Cardiac septum (tissue), 1 donor: ENCODE measurements at places on chromosomes 1 and 21. TPM values are rescaled to one million over a fixed set of nuclear protein-coding genes. Genes with fewer than 3 reads are reported as not detected.
A peak's percentile ranks its signal among the peaks of the same experiment; 100 is the strongest.

SHISAL2A gene
- total RNA-seq = not detected

DNA sequence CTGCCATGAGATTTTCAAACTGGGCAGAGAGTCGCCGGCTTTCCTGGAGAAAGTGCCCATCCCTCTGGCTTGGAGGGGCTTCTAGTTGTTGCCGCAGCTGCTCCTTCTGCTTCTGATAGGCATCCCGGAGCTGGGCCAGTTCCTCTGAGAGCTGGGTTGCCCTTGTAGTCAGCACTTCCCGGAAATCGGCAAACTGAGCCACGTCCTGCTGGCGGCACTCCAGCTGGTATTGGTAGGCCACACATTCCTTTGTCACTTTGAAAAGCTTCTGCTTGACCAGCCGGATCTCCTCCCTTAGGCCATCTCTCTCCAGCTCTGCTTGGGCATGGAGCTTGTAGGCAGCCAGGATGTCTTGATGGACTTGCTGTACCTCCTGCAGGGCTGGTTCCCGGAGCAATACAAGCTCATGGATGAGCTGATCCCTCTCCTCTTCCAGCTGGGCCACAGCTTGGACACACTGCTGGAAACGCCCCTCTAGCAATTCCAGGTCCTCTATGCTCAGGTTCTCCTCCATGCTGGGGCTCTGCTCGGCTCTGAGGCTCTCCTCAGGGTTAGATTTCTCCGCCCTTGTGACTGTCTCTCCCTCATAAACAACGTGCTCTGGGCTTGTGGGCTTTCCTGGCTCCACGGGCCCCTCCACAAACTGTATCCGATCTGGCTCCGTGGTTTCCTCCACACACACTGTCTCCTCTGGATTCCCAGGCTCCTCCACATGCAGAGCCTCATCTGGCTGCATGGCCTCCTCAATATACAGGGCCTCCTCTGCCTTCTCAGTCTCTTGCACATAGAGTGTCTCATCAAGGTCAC, 7.3 kb downstream of the SYNC start:
- peak; percentile 63 for DNase-seq

DNA sequence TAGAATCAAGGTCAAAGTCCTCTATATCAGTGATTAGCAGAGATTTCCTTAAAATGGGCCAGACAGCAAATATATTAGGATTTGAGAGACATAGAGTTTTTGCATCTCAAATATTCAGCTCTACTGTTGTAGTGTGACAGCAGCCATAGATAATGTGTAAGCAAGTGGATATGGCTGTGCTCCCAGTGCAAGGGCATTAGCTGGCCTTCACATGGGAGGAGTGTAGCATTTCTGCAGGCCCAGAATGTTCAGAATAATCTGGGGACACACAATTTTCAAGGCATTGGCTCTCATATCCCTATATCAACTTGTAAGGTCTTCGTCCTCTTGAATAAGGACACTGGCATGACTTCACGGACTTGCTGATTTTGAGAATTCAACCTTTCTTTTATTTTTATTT, 402.3 kb upstream of the ADAMTS5 start:
- DNase-seq = no peak

LIX1L gene
- total RNA-seq = 25.6 TPM

DNA sequence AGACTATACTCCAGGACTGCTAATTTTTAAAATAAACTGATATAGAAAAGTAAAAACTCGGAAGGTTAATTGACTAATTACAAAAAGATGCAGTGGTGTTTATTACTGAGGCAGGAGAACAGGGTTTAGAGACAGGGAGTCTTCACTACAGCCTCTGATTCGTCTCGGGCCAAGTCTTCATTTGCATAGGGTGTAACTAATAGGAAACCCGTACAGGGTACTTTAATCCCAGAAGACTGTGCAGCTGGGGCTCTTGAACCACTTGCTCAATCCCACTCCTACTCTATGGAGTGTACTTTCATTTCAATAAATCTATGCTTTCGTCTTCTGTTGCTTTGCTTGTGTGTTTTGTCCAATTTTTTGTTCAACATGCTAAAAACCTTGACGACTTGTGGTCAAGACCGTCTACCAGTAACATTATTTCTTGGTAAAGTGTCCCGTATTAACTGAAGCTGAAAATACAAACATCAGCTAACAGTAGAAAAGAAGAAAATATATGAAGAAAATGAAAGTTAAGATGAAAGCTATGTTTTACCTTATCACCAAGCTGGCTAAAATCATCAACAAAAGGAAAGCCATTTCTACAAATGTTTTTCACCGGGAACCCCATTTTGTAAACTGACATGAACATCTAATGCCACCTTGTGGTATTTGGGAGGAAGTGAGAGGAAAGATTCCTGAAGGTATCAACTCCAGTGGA, 8.0 kb downstream of the SDHB start:
- no peak for DNase-seq

DNA sequence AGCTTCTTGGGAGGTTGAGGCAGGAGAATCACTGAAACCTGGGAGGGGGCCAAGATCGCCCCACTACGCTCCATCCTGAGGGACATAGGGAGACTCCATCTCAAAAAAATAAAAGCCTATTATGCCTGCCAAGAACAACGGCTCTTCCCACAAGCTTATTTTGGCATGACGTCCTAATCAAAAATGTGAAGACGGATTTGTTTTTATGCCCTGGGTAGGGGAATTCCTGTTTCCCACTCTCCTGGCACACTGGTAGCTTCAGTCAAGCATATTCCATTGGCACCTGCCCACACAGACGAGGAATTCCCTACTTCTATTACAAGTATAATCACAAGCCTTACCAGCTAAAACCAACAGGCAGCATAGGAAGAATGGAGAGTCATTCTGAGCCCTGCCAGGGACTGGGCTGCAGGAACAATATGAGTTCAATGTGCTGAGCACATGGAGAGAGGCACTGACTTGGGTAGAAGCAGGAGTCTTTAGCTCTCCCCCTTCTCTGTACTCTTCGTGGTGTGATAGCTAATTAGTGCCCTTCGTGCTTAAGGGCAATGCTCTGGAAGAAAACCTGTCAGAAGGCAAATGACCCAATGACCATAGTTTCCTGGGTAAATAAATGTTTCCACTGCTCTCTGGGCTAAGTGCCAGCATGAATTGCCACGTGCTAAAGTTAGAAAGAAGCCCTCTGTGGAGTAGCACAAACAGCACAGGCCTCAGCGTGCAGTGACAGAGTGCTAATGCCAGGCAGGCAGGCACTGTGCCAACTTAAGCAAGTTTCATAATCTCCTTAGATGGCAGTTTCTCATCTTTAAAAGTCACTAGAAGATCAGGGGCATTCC, 16.8 kb downstream of the TNFSF4 start:
- DNase-seq = peak; percentile 85

DNA sequence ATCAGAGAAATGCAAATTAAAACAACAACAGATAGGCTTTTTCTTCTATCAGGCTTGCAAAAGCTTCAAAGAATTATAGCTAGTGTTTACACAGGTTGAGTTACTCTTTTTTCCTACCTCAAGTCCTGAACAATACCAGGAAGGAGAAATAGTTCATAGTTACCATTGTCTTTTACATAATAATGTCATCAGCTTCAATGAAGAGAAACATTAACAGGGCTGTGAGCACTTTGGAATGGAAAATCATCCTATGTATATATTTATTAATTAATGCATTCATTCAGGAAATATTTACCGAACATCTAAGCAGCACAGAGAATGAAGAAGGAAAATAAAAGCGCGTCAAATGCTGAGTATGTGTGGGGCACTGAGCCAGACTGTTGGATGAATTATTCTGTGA, 197.3 kb downstream of the ZBTB18 start:
- DNase-seq = no peak

- DNase-seq = no peak
These were observed 5.9 kb downstream of the SSBP3 start for GRCh38 chr1:54400329-54400728.

HLX gene
- 8.1 TPM for total RNA-seq

DNA sequence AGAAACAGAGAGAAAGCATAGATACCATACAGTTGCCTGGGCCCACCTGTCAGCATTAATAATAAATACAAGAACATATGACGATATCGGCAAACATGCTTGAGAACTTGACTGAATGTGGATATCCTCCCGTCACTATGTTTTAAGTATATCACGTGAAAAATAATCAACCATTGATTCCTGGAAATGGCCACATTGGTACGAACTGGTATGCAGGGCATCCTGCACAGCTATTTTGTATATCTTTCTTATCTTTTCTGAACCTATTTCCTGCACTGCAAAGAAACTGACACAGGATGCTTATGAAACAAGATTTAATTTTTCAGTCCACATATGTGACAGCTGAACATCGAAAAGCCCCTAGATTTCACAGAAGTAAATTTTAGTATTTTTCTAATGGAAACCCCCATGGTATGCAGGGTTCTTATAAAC, 22.8 kb upstream of the RGS1 start:
- DNase-seq = no peak

DNA sequence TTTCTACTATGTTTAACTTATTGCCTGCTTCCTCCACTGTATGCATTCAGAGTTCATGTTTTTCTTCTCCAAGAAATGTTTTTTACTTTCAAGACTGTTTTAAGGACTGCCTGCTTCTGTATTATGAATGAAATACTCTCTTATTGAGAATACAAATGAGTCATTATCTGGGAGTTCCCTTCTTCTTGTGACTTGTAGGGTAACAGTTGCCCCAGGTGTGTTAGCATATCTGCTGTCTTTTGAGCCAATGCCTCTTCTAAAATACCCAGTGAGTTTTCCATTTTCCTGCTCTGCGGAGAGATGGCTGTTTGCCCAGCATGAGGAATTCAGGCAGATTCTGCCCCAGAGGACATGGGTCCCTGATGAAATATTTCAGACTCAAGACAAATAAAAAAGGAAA, 34.1 kb upstream of the ST6GALNAC5 start:
- no peak for DNase-seq

TEDDM1 gene
- total RNA-seq = not detected

DNA sequence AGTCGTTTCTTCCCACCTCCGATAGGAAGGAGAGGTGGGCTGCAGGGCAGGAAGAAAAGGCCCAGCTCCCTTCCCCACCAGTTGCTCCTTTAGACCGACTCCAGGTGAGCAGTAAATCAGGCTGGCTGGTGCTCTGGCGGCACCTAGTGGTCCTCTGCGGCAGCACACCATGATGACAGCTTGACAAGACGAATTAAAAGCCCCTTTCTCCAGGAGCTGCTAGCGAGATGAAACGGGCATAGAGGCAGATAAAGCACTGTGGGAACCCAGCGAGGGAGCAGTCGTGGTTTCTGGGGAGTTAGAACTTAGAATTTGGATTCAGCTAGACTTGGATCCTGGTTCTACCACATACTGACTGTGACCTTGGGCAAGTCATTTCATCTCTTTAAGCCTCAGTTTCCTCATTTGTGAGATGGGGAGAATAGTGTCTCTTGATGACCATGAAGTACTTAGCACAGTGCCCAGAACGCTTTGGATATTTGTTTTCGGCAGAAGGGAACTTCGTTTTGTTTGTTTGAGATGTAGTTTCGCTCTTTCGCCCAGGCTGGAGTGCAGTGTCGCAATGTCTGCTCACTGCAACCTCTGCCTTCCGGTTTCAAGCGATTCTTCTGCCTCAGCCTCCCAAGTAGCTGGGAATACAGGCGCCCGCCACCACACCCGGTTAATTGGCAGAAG, 21.8 kb upstream of the COL9A2 start:
- peak; percentile 90 for DNase-seq

CCDC181 gene
- total RNA-seq = 1.2 TPM

DNA sequence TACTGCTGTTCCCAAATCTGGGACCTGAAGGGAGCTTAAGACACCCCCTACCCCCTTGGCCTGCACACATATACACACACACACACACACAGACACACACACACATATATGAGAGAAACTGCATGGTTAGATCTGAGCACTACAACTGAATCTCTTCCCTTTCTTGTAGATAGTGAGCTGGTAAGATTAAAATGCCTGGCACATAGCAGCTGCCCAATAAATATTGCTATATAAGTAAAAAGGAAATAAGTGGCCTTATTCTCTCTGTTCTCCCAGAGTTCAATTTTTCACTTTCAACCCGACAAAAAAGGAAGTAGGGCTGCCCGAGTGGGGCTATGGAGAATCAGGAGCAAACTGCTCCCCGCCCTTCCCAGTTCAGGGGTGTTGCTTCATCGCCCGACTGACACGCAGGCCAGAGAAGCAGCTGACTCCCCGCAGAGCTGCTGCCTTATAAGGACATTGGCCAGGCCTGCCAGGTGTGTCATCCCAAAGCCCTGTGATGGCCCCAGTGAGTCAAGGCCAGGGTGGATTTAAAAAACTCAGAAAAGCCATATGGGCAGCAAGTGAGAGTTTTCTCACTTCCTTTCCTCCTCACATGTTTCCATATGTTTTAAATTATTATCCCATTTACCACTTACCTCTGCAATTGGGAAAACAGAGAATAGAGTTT, 106.5 kb upstream of the SLC44A3 start:
- peak; percentile 95 for DNase-seq

DNA sequence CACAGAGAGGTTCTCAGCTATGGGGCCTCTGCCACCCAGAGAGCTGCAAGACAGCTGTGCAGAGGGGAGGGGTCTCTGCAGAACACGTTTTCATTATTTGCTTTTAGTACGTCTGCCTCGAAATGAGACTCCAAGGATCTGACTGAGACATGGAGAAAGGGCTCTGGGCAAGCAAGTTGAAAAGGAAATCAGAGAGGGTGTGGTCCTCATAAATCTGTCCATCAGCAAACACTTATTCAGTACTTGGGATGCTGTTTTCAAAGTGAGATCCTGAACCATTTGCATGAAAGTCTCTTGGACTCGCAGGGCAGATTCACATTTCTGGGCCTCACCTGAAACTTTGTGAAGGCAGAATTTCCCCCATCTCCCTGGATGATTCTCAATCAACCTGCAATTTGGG, 197.4 kb upstream of the GALNT2 start:
- no peak for DNase-seq

GRCh38 chr1:241357366-241358340, 648 bp upstream of the RGS7 start:
- DNase-seq = no peak

DNA sequence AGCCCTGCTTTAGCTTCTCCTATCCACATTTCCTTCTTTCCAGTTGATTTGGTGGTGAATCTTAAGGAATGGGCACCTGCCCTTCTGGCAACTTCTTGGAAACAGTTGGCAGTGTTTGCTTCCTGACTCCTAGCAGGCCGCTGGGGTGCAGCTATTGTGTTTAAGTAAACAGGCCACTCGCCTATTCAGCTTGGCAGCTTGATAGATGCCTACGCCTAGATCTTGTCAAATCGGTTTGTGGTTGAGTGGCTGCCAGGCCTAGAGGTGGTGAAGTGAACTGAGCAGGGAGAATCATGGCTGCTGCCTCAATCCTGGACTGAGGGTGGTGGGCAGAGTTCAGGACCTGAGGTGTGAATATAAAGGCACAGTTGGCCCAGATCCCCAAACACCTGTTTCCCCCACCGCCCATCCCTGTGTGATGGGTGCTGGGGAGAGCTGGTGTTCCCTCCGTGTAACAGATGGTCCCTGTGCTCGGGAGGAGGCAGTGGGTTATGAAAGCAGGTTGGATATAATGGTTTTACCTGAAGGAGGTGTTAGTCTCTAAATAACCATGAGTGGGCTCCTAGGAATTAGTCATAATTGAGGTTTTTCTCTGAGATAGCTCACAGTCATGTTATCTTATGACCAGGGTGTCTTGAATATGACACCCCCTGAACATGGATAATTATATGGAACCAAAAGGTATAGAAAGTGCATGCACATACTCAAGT, 940 bp upstream of the PLA2G2C start:
- DNase-seq = no peak
